ENCODE measurements at places on chromosomes 1 and 21.

DNA sequence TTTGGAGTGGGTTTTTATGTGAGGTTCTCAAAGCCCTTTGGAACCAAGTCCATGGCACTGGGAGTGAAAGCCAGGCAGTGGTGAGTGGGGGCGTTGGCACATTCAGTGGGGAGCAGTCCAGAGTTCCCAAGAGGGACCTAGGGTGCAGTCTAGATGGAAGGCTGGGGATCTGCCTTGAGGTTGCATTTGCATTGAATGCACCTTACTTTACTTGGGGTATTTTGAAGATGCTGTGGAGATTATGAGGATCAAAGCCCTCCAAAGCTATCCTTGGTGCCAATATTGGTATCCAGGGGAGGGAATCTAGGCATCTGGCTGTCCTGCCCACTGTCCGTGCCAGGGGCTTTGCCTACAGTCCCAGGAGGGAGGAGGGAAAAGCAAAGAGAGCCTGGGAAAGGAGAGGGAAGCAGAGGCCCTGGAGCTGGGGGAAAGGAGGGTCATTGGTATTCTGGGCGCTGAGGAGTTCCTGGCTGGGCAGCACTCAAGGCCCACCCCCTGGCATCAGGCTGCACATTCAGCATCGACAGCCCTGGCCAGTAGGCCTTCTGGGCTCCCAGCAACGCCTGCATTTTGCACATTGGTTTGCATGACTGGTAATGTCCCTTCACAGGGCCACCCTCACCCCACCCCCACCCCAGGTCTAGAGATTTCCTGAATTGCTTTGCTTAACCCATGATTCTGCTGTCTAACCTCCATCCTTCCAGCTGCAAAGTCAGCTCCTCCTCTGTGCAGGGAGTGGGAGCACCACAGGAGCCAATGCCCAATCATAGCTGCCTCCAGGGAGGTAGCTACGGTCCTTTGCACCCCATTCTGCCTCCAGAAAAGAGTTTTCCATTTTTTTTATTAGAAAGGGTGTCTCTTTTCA, 843 bp upstream of the BCAN start:
- no peak for DNase-seq

- no peak for DNase-seq
Measured at GRCh38 chr1:50371749-50372148, 51.5 kb downstream of the DMRTA2 start.

GRCh38 chr1:154777154-154777553, 92.9 kb downstream of the KCNN3 start:
- DNase-seq, result no peak

- DNase-seq, result no peak
Measured at GRCh38 chr1:7375781-7376660, 395.1 kb upstream of the VAMP3 start.

- no peak for DNase-seq
Measured at GRCh38 chr1:102593276-102593675, 515.0 kb downstream of the COL11A1 start.

DNA sequence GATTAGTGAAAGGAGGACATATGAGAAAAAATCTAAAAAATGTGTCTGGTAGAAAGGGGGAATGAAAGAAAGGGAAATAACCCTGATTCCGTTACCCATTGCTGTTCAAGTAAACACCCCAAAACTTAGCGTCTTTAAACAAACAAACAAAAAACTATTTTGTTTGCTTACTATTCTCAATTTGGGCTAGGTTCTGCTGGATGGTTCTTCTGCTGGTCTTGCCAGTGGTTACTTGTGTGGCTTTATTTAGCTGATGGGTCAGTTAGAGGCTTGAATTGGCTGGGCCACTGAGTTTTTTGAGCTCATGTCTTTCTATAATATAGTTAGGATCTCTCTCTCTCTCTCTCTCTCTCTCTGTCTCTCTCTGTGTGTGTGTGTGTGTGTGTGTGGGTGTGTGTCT, 112.1 kb downstream of the GRIK1 start:
- DNase-seq, result no peak

DNA sequence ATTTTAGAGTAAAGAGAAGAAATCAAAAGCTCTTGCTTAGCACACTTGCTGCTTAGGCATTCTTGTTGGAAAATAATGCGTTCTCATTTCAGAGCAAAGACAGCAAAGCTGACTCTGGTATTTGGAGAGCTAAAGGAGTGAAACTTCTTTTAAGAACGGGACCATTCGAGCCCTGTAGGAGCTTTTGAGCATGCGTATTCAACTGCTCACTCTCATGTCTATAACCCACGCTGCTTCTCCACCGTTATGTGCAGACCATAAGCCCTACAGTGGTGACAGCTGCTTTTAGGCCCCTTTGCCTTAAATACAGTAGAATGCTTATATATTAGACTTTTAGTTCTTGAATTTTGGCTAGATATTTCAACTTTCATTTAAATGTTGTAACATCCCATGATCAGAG, 214.2 kb upstream of the CACYBP start:
- DNase-seq, result no peak

- peak; percentile 40 for DNase-seq
Measured at GRCh38 chr1:174023440-174023839, 1.3 kb upstream of the RC3H1 start.

DNA sequence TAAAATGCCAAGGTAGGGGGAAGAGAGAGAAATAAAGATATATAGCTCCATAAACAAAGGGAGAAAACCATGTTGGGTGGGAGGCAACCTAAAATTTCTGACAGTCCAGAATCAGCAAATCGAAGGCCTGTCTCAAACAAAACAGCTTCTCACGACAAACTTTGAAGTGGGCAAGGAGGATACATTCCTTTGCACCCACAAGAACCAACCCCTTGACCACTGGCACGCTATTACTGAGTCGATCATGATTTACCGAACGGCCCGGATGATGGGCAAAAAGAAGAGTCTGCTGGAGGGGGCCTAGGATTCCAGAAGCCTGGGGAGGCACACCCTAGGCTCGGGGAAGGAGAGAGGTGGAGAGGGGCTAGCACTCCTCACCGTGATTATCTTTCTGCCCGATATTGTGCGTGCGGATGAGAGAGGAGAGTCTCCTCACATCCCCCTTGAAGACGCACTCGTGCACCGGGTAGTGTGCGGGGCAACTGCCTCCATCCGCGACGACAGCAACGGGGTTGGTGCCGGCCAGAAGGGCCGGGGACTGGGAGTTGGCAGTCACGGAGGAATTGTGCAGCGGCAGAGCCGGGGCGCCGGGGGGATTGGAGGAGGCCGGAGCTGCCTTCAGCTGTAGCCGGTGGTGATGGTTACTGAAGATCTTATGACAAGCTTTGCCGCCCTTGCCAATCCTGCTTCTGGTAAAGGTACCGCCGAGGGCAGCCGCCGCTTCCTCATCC, 756 bp downstream of the ANKRD13C start:
- peak; percentile 68 for DNase-seq

DNA sequence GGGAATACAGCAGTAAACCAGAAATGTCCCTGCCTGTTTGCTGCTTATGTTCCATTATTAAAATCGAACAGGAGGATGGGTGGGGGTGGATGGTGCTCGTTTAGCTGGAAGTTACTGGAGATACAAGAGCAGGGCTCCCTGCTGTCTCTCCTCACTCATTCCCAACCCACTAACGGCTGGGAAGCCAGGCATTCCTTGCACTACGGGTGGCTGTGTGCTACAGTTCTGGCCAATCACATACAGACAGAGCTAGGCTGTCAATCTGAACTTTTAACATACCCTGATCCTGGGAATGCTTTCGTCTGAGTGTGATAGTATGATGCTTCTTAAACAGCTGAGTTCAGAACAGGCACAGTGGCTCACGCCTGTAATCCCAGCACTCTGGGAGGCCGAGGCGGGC, 7.0 kb downstream of the SIPA1L2 start:
- DNase-seq, result no peak

- no peak for DNase-seq
Measured at GRCh38 chr1:93221913-93222312, 41.4 kb downstream of the CCDC18 start.

GRCh38 chr1:64484651-64485050, 14.7 kb downstream of the CACHD1 start:
- no peak for DNase-seq

DNA sequence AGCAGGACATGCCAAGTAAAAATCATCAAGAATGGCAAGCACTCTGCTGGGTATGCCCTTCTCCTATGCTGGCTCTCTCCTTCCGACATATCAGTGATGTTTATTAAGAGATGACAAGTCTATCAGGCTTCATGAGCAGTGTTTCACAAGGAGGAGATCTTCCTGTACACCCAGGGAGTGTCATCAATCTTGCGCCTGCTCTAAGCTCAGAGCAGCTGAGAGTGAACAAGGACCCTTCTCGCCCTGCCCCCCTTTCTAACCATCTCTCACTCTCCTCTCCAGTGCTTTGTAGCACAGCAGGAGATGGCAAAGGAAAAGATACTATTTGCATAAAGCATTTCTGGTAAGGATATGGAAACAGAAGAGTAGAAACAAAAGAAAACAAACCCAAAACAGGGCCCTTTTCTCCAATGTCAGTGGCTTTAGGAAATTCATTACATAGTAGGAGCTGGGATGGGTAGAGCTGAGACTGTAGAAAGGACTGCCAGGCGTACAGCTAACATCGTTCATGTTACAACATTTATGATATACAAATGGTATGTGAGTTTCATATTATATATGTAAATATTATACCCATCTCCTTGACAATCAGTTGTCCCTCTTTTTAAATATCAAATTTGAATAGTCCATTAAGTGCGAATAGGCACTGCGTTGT, 201.7 kb downstream of the NUF2 start:
- DNase-seq, result no peak

GRCh38 chr1:166350490-166350889, 183.7 kb upstream of the FAM78B start:
- DNase-seq, result no peak

- no peak for DNase-seq
Measured at GRCh38 chr1:156589546-156589945, 2.0 kb upstream of the NAXE start.

DNA sequence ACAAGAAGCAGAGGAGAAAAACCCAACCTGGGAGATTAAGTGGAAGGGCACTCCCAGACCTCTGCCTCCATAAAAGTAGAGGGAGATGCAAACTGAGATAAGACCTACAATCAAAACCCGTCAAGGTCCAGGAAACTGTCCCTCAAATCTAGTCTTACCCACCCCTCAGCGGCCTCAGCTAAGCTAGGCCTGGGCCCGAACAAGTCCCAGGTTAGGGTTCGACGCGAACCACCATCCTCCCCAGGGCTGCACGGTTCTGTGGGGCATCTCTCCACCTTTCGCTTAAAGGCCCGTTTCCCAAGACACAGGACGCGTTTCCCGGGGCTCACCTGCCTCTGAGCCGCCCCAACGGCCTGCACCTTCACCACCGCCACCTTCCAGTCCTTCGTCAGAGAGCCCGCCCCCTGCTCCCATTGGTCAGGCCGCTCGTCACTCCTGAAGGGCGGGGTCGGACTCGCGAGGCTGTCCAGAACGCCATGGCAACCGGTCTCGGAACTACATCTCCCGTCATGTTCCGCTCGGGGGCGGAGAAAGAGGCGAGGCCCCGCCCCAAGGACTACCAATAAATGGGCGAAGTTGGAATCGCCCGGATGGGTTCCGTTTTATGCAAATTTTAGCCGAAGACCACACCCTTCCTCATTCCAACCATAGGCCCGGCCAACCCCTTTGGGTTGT, at the start of gene CRYZL1:
CRYZL1 (minus strand) TSS at position 390 of the 675 bp plus-strand sequence. CDS start 10,190 bp downstream, outside the sequence.
- DNase-seq, result peak; percentile 100

DNA sequence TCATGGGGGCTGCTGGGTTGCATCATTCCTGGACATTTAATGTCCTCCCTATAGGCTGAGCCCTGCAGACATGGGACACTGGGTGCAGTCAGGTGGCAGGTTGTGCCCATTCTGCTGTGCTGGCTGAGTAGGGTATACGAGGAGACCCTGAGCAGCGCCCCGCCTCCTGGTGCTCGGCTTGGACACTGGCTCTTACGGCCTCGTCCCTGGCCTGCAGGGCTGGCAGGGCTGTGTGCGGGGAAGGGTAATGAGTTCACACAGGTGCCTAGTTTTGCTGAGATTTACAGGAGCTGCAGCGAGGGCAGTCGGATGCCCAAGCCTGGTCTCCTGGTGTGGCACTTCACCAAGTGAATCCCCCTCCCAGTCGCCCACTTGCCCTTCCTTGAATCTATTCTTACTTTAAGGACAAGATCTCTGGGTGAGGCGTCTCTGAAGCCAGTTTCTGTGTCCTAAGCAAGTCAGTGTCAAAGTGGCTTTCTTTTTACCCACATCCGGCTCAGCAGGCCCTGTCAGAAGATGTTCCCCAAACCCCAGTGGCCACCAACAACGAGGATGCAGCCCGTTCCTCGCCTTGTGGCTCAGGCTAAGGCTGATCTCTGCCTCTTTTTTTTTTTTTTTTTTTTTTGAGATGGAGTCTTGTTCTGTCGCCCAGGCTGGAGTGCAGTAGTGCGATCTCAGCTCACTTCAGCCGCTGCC, 73.2 kb downstream of the MAN1C1 start:
- DNase-seq, result no peak

- peak; percentile 67 for DNase-seq
Measured at GRCh38 chr1:200959411-200959921, 64.0 kb downstream of the KIF21B start.

GRCh38 chr1:211485480-211485857, 6.5 kb downstream of the RD3 start:
- DNase-seq, result no peak

GRCh38 chr1:162632217-162632666, at the start of gene DDR2:
Gene DDR2 (plus strand): TSS chr1:162632464. CDS start chr1:162719064, 86,600 bp downstream.
- peak; percentile 92 for DNase-seq

DNA sequence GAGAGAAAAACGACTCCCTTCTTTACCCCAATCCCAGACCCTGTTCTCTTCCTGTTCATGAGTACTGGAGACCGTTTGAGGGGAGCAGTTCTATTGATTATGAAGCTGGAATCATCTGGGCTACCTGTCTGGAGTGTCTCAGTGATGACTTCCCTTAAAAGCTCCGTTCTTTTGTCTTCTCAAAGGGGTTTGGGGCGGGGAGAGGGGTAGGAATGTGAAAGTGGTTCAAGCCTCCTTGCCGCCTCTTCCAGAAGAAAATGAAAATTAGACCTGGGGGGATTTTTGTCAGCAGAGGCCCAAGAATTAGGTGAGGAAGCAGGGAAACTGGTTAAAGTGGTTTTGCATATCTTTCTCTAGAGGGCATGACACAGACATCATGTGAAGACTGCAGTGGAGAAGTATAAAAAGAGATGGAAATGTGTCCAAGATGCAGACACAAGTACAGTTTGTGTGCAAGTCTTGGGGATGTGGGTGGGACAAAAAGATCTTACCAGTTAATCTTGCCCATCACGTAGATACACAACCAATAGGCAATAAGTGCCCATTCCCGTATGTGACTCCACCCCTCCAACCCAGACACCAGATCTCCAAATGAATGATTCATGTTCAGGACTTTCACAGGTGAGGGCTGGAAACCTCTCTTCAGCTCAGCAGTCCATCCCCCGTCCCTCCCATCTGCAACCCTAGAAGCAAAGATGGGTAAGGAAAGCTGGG, 470 bp upstream of the MTMR11 start:
- no peak for DNase-seq

GRCh38 chr1:195754874-195755273, 853.4 kb downstream of the KCNT2 start:
- no peak for DNase-seq

DNA sequence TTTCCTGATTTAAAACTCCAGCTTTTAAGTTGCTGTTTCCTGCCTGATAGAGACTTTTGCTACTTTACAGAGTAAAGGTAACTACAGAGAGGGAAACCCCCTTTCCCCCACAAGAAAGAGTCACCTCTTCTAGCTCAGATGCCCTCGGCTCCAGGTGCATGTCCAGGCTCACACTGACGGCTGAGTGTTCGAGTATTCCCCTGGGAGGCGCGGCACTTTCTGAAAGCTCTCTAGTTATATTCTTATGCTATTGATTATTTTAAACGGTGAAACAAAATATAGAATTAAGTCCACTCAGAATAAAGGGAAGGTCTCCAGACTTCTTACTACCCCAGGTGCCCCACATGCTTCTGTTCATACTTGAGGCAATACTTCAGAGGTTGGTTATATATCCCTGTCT, 160.3 kb upstream of the FMN2 start:
- no peak for DNase-seq
